ENCODE measurements at places on chromosomes 1 and 21.

DNA sequence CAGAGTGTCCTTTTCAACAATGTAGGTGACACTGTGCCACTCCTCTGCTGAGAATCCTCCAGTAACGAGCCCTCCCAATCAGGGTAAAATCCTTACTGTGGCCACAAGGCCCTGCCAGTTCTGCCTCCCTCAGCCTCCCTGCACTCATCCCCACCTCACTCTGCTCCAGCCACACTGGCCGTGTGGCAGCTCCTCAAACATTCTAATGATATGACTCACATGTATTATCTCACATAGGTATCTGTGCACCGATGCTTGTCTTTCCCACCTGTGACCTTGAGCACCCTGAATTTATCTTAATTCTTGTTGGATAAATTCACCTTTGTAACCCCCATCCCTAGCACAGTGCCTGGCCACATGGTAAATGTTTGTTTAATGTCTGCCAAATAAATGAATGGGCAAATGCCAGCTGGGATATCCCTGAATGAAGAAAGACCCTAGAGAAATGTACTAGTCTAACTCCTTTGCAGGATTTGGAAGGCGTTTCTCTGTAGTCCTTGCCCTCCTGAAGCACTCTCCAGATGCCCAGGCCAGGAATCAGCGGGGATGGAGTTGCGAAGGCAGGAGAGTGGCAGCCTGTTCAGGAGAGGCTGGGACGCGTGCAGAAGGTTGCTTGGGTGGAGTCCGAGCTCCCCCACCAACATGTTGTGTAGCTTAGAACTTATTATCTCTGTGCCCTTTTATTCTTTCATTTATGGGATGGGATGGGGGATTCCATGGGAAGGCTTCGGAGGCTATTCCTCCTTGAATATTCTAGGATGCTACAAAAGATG is 106.0 kb downstream of the TMEM53 start:
- no peak for DNase-seq

DNA sequence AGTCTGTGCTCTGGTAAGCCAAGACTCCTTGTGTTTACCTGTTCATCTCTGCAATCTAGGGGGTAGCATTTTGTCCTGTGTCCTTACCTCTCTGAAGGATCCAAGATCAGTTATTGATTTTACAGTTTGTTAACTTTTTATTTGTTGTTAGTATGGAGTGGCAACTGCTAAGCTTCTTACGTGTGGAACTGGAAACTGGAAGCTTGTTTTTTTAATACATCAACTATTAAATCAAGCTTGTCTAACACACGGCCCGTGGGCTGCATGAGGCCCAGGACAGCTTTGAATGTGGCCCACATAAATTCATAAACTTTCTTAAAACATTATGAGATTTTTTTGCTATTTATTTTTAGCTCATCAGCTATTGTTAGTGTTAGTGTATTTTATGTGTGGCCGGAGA is 29.2 kb upstream of the MPC2 start:
- no peak for DNase-seq

- DNase-seq: no peak
Observed at GRCh38 chr1:61293197-61293596, 210.8 kb downstream of the NFIA start.

DNA sequence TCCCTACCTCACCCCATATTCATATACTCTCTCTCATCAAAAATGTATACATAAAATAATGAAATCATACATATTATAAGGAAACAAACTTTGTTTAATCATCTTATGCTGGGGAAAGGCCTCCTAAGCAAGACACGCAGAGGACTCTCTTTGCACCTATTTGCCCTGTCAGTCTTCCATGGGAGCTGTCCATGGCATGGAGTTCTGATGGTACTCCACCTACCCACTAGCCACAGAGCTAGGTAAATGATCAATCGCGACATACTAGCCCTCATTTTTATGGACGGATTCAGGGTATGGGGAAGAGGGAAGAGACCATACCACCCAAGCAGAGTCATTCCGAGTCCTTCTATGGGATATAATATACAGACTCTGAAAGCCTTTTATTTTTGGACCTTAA is 131.0 kb downstream of the CSMD2 start:
- no peak for DNase-seq

DNA sequence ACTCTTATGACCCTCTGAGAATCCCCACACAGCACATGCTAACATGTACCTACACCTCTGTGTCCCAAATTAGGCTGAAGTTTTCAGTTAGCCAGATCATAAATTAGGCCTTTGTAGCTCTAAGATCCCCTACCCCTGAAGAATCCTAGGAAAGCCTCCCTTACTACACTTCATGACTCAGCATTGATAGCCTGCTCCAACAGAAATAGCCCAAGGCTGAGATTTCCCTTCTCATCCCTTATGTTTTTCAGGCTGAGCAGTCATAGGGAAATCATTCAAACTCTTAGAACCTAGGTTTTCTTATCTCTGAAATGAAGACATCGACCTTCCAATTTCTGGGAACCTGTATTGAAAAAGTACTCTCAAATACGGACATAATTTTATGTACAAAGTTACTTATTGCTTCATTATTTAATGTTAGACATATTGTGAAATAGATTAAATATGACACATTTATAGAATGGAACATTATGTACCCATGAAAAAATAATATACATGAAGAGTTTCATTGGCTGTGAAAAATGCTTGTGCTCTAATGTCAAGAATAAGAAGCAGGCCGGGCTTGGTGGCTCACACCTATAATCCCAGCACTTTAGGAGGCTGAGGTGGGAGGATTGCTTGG is 122.4 kb upstream of the UBE2U start:
- DNase-seq: no peak

GRCh38 chr1:234067581-234068337 is 163.3 kb downstream of the SLC35F3 start:
- no peak for DNase-seq

DNA sequence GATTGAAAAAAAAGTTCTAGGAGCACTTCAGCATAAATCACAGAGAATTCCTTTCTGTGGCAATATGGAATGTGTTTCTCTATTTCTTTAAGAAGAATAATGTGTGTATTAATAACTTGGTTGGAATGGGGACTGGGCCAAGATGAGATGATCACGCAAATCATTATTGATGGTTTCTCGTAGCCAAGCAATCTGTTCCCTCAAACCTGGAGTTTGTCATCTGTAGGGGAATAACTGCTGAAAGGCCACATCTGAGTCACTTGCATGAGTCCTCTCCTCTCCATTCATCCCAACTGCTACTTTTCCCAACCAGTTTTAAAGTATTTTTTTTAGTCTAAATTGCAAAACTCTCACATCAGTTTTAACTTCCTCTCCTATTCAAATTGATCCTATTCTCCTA is 480.4 kb downstream of the PLPP3 start:
- DNase-seq: no peak

DNA sequence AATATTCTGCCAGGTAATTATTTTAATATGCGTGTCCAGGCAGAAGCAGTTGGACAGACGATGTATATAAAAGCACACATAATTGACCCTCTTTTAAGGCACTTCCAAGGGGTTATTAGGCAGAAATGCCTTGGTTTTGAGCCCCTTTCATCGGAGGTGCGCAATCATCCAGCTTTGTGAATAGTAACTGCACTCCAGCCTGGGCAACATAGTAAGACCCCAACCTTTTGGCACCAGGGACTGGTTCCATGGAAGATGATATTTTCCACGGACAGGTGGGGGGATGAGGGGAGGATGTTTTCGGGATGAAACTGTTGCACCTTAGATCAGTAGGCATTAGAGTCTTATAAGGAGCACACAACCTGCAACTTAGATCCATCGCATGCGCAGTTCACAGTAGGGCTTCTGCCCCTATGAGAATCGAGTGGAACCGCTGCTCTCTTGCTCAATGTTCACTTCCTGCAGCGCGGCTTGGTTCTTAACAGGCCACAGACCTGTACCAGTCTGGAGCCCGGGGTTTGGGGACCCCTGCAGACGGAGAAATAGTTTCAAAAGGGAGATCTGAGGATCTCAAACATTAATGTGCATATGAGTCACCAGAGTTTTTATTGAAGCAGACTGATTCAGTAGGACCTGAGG is 1.8 kb upstream of the MCOLN2 start:
- DNase-seq: no peak

- DNase-seq: no peak
Observed at GRCh38 chr1:239924741-239925350, 166.8 kb upstream of the FMN2 start.

DNA sequence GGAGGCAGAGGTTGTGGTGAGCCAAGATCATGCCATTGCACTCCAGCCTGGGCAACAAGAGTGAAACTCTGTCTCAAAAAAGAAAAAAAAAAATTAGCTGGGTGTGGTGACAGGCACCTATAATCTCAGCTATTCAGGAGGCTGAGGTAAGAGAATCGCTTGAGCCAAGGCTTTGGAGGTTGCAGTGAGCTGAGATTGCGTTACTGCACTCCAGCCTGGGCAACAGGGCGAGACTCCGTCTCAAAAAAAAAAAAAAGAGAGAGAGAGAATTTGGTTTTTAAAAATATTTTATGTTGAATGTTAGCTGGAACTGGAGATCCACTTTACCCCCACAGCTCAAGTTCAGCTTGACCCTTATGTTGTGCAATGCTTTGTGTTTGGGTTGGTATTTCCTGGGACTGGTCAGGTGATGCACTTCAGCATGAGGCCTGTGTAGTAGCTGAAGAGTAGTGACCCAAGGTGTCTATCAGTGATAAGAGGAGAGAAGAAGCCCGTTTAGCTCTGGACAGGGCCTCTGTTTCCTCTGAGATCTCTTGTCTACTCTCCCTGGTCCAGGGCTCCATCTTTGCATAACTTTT is 36.8 kb upstream of the MACF1 start:
- no peak for DNase-seq

GRCh38 chr1:71041806-71042205 is 5.8 kb downstream of the PTGER3 start:
- no peak for DNase-seq

GRCh38 chr21:42513985-42514882 is 582 bp downstream of the SLC37A1 start:
- DNase-seq: peak; percentile 54

GRCh38 chr1:210801501-210801900 is 332.4 kb downstream of the KCNH1 start:
- no peak for DNase-seq

DNA sequence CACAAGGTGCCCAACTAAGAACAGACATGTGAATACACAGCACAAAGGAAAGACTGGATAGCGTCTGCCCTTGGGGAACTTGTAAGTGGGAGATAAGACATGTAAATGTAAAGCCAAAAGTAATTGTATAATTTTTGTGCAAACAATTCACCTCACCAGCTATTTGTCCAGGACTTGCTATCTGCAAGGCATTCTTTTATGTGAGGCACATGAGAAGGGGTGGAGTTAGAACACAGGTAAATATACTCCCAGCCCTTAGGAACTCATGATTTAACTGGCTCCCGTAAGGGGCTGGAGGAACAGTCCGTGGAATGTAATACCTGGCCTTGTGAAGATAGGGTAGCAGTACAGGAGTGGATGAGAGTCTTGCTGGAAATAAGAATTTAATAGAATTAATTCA is 61.3 kb downstream of the CDK18 start:
- DNase-seq: no peak

- DNase-seq: no peak
Observed at GRCh38 chr1:111976332-111976731, 13.1 kb downstream of the KCND3 start.

DNA sequence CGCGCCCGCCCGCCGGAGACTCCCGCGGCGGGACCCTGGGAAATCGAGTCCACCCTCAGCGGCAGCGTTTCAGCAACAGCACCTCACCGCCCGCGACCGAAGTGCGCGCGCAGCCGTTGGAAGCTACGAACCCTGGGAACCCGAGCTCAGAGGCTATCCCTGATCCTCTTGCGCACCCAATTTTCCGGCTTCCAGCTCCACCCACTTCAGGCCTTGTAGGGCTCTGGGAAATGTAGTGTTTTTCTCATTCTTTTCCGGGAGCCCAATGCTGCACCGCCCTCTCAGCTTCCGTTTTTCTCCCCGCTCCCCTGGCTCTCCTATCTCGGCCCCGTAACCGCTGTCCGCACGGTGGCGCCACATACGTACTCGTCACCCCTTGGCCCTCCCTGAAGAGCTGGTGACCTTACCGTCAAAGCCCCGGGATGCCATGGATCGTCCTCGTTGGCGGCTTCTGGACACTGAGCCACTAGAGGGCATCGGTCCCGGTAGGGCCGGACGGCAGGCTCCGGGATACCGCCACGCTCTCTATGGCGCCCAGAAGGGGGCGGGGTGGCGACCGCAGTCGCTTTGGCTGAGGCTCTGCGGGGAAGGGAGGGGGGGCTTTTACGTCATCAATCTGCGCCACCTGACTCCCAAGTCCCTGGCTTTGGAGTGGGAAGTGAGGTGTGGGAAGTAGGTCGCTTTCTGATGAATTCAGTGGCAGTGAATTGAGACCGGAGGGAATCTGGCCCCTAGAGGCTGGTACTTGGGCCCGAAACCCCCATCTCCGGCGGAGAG is at the start of the genes ODR4 and TPR:
ODR4 (plus strand) TSS at position 687 of the 777 bp plus-strand sequence. CDS start 3,948 bp downstream, outside the sequence.
TPR (minus strand) TSS at position 102 of the 777 bp plus-strand sequence. CDS start 225 bp downstream, outside the sequence.
- peak; percentile 95 for DNase-seq

DNA sequence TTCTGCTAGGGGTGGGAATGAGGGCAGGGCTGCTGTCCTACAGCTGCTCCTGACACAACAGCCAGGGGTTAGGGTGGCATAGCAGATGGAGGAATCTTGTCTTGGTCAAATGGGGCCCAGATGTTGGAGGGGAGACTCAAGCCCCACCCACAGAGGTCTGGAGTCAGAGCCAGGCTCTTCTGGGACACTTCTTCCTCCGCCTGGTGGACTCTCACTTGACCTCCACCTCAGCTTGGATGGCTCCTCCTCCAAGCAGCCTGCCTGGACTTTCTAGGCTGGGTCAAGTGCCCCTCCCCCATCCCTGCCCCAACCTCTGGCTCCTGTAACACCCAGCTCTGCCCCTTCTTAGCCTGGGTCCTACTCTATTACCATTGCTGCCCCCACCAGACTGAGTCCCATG is 35.5 kb downstream of the EPHA2 start:
- no peak for DNase-seq

DNA sequence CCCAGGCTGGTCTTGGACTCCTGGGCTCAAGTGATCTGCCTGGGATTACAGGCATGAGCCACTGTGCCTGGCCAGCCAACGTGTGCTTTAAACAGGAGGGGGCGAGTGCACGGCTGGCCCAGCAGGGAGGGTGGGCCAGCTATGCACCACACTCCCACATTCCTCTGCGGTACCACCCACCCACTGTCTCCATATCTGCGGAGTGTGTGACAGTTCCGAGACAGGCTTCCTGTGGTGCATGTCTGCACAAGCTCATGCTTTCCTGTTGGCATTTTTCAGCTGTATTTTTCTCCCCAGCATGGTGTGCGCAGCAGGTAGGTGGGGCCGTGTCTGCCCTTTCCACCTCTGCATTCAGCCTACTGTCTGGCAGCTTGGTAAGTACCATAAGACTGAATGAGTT is 183.3 kb downstream of the AJAP1 start:
- DNase-seq: no peak

DNA sequence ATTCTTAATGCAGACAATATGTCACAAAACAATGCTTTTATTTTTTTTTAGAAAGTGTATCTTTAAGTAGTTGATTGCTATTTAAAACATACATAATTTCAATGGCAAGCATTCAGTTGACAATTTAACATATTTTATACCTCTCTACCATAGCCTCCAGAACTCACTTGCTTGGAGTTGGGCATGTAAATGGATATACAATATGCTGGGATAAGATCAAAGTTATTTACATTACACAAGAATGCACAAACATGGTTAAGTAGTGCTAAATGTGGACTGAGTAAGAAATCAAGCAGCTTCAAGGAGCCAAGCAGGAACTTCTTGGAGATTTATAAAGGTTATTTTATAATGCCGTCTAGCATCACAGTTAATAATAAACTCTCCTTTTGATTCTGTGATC is 17.0 kb downstream of the CLCA4 start:
- no peak for DNase-seq

- DNase-seq: no peak
Observed at GRCh38 chr1:5962265-5963105, 29.7 kb downstream of the NPHP4 start.

All from naive thymus-derived CD8-positive, alpha-beta T cell (primary cell).